Left colon (tissue), 2 donors: ENCODE measurements at places on chromosomes 6 and 20.

GRCh38 chr6:126308362-126308761 is 31.6 kb upstream of the CENPW start:
- no peak for DNase-seq

GRCh38 chr6:30497714-30498113 is 8.4 kb downstream of the HLA-E start:
- DNase-seq, result no peak

GRCh38 chr6:3322366-3322890 is 63.7 kb downstream of the PSMG4 start:
- no peak for DNase-seq

GRCh38 chr6:51415501-51415900 is 596.8 kb downstream of the TFAP2B start:
- no peak for DNase-seq

DNA sequence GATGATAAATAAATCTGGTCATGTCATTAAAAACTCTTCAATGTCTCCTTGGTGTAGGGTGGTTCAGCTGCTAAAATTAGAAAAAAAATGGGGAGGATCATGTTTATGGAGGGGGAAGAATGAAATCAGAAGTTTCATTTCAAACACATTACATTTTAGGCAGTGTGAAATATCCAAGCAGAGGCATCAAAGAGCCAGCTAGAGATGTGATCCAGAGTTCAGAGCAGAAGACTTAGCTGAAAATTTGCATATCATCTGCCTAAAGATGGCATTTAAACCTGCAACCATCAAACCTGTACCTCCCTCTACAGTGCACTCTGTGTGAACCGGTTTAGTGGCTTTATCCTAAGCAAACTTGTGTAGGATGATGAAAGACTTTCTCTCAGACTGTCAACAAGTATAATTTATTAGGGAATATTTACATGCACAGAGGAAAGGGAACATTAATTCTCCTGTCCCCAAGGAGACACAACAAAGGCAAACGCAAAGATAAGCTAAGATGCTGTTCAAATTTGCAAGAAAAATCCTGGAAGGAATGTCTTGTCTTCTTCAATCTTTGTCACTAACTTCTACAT is 84.8 kb upstream of the PLEKHG1 start:
- no peak for DNase-seq

DNA sequence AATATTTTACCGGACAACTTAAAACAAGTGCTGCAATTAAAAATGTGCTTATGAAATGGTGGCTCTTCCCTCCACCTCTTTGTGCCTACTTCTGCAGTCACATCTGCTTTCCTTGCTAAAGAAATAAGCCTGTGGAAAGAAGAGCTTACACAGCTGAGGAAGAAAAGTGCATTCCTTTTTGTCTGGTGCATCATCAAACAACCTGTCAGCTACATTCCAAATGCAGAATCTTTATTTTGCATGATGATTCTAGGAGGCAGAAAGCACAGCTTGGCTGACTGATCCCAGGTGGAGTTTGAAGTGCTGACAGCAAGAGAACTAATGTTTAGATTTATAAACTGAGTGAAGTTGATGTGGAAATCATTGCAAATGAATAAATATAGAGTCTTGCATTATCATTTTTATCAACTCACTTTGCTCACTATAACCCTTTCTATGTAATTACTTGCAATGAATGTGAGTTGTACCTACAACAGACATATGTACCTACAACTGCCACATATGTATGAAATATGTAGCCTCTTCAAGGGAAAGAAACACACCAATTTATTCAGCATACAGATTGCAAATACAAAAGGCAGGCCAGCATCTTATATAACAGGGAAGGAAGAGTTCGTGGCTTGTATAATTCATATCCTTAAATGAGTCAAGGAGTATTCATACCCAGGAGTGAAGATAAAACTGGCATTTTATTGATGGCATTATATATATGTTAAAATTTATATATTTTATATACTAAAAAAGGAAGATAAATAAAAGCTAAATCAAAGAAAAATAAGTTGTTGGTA is 223.4 kb upstream of the MCHR2 start:
- DNase-seq, result no peak

- DNase-seq, result no peak
These were observed 9.2 kb upstream of the CST2 start for GRCh38 chr20:23835716-23836115.

DNA sequence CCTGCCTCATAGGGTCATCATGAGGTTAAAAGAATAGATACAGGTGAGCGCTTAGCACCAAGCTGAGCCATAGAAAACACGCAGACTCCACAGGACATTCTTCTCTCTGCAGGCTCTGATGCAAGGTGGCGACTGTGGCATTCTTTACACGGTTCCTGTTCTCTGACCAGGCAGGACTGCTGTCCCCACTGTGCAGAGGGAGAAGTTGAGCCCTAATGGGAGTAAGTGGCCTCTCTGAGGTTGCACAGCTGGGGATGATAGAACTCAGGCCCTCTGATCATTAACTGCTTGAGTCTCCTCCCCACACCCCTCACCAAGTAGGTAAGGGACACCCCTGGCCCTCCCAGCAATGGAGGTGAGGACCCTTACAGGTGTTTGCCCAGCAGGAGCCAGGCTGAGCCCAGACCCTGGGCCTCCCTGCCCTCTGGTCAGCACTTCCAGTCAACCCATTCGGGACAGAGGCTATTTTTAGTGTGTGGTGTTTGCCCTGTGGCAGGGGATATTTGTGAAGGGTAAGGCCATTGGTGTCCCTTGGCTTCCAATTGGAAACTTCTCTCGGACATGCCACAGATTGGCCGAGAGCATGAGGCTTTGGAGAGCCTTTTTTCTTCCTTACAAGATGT is 116.8 kb downstream of the VEGFA start:
- DNase-seq, result no peak
